Sigmoid colon (tissue), 7 donors: ENCODE measurements at places on chromosomes 2 and 18. TPM values are rescaled to one million over a fixed set of nuclear protein-coding genes. Genes with fewer than 3 reads are reported as not detected.

PLEKHH2 gene
- total RNA-seq = 83.1 TPM

- DNase-seq = no peak
- H3K4me1 ChIP-seq = peaks cover 35% of the 10 kb centered on the region
- H3K27ac ChIP-seq = no peak overlapping the region
Measured at GRCh38 chr2:17646838-17647701, 106.5 kb downstream of the SMC6 start.

GRCh38 chr18:73043611-73044010, 175.8 kb upstream of the NETO1 start:
- no peak for DNase-seq
- H3K4me3 ChIP-seq = no peak overlapping the region
- H3K36me3 ChIP-seq = no peaks in the 10 kb centered on the region
- H3K27ac ChIP-seq = no peak overlapping the region

- no peaks in the 10 kb centered on the region for H3K36me3 ChIP-seq
- H3K4me1 ChIP-seq = peaks cover 8% of the 10 kb centered on the region
- peak overlapping the region; percentile 88 for H3K27ac ChIP-seq
- peak overlapping the region; percentile 62 for H3K4me3 ChIP-seq
Measured at GRCh38 chr2:46297546-46298271, 502 bp downstream of the EPAS1 start.

DNA sequence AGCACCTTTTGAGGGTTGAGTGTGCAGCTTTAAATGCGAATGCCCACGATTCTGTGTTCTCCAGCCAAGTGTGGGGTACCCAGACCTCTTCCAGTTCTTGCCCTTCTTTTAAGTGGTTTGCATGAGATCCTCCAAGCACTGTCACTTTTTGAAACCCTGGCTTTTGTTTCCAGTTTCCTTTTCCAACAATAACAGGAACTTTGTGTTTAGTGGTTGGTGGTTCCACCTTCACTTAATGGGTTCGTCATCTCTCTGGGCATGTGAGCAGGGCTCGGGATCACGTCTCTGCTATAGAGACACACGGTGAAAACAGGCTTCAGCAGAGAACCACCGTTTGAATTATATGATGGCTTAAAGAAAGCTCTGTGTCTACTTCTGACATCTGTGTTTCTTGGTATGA, 197.6 kb downstream of the LDLRAD4 start:
- no peak overlapping the region for H3K27ac ChIP-seq
- H3K36me3 ChIP-seq = no peaks in the 10 kb centered on the region
- no peak overlapping the region for H3K4me3 ChIP-seq
- no peaks in the 10 kb centered on the region for H3K27me3 ChIP-seq

GRCh38 chr18:68733707-68734106, 18.8 kb upstream of the TMX3 start:
- no peaks in the 10 kb centered on the region for H3K36me3 ChIP-seq
- no peak overlapping the region for H3K4me3 ChIP-seq
- H3K27me3 ChIP-seq = no peaks in the 10 kb centered on the region
- H3K4me1 ChIP-seq = no peaks in the 10 kb centered on the region
- H3K27ac ChIP-seq = no peak overlapping the region

DNA sequence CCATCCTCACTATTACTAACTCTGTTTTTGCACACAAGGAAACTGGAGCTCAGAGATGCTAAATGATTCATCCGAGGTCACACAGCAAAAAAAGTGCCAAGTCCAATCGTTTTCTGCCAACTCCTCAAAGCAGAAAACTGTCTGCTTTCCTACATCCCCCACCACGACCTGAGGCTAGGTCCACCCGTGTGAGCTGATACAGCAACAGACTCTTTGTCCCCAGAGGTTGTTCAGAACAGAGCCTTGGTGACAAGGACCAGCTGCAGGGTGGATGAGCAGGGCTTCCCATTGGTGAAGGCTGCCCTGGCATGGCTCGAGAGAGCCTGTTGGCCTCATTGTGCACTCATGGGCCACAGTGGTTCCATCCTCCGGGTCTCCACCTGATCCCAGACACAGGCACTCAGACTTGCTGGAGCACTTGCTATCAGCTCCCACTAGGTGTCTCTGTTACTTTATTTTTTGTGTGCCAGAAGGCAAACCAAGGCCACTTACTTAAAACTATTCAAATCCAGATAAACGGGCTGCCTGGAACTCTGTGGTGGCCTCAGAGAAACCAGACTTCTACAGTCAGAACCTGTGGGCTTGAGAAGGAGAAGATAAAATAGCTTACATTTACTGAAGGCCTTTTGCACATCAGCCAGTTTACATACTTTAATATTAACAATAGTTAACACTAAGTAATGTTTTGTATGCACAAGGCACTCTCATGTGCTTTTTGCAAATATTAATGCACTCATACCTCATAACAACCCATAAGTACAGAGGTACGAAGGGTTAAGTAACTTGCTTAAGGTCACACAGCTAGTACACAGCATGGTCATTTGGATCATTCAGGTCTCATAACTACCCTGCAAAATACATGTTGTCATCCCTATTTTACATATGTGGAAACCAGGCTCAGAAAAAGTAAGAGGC, 62.9 kb upstream of the CTIF start:
- H3K4me1 ChIP-seq = no peaks in the 10 kb centered on the region
- H3K4me3 ChIP-seq = no peak overlapping the region
- H3K36me3 ChIP-seq = no peaks in the 10 kb centered on the region
- H3K27ac ChIP-seq = no peak overlapping the region

DNA sequence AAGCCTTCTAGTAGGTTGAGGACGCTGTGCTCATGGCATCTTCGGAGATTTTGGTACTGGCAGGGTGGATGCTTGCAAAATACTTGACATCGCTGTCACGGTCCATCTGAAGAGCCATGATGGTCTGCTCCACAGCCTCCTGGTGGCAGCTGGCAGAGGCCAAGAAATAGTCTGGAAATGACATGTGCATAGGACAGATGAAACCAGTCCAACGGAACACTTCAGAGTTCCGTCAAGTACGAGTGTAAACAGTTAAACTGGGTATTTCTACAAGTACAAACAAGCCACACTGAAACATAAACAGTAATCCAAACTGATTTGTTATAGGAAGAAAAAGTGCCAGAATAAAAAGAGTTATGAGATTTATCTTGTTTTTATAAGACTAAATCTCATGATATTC, 66.6 kb downstream of the PPP4R1 start:
- peaks cover 43% of the 10 kb centered on the region for H3K36me3 ChIP-seq
- H3K27me3 ChIP-seq = no peaks in the 10 kb centered on the region
- H3K27ac ChIP-seq = no peak overlapping the region
- no peaks in the 10 kb centered on the region for H3K4me1 ChIP-seq
- no peak overlapping the region for H3K4me3 ChIP-seq

DNA sequence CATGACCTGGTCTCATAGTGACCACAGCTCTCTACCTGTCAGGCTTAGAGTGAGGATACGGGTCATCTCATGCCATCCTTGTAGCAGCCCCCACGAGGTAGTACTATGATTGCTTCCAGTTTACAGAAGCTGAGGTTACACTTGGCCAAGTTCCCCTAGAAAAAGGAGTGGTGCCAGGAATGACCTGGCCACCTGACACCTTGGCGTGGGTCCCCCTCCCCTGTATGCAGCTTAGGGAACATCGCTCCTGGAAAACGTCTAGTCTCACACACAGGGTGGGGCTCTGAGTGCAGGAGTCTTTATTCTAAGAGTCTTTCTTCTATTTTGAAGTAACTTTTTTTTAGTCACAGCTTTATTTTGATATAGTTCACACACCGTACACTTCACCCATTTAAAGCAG, 14.8 kb downstream of the NPPC start:
- H3K27ac ChIP-seq = no peak overlapping the region
- no peaks in the 10 kb centered on the region for H3K4me1 ChIP-seq
- DNase-seq = peak; percentile 22
- H3K27me3 ChIP-seq = no peaks in the 10 kb centered on the region
- no peak overlapping the region for H3K4me3 ChIP-seq

- H3K4me3 ChIP-seq = no peak overlapping the region
- H3K27me3 ChIP-seq = no peaks in the 10 kb centered on the region
- no peak overlapping the region for H3K27ac ChIP-seq
Measured at GRCh38 chr2:211204456-211204855, 648.1 kb downstream of the CPS1 start.
